ENCODE measurements at places on chromosomes 5 and 9.
A peak's percentile ranks its signal among the peaks of the same experiment; 100 is the strongest.

DNA sequence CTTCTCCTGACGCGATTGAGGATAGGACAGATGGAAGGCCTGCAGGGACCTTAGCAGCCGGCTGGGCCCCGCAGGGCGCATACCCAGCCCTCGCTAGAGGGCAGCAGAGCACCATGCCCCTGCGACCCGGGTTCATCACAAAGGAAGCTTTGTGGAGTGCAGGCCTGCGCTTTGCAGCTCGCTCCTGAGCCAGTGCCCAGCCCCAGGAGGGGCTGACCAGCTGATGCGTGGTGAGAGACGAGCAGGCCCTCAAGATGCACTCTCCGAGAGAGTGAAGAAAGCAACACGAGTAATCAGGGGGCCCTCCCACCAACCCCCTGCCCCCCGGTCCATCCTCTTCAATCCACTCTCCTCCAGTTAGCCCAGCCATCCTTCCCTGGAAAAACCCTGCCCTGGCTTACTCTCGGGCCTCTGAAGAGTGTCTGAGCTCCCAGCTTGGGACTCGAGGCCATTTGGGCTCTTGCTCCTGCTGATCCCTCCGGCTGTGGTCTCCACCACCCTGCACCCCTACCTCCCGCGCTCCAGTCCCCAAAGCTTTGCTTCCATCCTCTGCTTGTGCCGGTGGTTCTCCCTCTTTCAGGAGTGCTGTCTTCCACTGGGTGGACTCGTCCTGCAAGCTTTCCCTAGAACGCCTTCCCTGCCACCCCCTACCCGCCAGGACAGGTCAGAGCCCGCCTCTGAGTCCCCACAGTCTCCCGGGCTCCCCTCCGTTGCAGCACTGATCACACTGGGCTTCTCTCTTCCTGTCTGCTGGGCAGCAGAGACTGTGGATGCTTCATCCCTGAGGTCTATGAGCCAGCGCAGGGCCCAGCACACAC is 9.1 kb upstream of the KIF12 start:
- DNase-seq, result peak; percentile 62

- no peak for DNase-seq
These were observed 95.0 kb downstream of the NSG2 start for GRCh38 chr5:174140452-174141020.

- no peak for DNase-seq
These were observed 80.8 kb upstream of the IER5L start for GRCh38 chr9:129258823-129259301.

- no peak for DNase-seq
These were observed 24.1 kb downstream of the ZNF484 start for GRCh38 chr9:92853716-92854115.

DNA sequence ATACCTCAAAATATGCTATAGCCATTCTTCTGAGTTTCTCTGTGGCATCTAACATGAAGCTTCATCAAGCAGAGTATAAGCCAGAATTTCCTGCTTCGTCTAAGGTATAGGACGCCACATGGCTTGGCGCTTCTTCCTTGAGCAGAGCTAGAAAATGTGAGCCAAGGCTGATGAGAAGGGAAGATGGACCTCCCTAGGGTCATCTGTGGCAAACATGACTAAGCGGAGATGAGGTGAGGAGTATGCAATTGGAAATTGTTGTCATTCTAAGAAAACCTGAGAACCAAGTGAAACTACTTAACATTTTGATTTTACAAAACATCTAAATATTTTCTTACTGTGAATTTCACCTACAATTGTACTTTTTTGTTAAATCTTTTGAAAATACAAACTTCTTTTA is 466.5 kb downstream of the PSAT1 start:
- no peak for DNase-seq

DNA sequence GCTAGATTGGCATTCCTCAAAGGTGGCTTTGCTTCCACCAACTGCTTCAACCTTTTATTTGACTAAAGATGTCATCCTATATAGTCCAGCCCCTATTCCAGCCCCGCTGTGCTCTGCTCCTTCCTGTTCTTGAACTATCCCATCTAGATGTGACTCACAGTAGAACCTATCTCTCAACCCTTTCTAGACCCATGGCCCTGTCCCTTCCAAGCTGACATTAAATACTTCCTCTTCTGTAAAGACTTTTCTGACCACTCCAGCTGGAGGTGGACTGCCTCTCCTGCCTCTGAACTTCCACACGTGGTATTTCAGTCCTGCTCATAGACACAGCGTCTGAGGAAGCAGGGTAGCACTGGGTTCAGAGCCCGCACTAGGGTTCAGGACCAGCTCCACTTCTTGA is 32.4 kb downstream of the OSTF1 start:
- DNase-seq, result no peak

- no peak for DNase-seq
These were observed 417.7 kb downstream of the SEMA5A start for GRCh38 chr5:9128136-9128535.

DNA sequence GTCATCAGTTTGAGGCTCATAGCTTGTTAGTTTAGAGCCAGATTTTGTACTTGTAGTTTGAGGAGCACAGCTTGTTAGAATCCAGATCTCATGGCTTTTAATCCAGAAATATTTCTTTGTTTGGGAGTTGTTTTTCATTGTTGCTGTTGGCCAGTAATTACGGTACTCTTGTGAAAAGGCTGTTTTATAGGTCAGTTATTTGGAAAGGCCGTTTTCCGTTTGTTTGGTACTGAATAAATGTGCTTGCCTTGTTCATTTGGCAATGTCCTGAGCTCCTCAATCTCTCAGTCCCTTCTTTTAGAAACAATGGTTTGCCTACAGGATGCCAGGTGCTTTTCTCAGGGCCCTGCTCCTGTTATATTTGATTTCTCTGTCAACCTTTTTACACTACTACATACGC is 4.5 kb upstream of the MOB3B start:
- no peak for DNase-seq

DNA sequence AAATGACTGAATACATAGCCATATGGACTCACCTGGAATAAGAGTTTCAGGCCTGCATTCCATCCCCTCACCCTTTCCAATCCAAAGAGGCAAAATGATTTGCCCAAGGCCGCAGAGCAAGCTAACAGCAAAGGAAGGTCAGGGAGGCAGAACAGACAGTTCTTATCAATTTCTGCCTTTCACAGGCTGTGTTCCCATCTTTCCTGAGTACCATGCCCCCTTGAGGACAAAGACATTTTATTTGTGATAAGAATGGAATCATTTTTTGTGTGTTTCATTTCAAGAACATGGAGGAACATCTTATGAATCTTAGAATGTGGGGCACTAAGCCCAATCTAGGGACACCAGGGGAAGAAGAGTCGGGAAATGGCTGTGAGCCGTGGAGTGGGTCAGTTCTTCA is 13.9 kb downstream of the LHFPL2 start:
- no peak for DNase-seq
